CD4-positive, alpha-beta T cell treated with Interleukin-6 at 100 ng/mL for 8 hours (primary cell): ENCODE measurements at places on chromosomes 7 and 10.
A peak's percentile ranks its signal among the peaks of the same experiment; 100 is the strongest.

DNA sequence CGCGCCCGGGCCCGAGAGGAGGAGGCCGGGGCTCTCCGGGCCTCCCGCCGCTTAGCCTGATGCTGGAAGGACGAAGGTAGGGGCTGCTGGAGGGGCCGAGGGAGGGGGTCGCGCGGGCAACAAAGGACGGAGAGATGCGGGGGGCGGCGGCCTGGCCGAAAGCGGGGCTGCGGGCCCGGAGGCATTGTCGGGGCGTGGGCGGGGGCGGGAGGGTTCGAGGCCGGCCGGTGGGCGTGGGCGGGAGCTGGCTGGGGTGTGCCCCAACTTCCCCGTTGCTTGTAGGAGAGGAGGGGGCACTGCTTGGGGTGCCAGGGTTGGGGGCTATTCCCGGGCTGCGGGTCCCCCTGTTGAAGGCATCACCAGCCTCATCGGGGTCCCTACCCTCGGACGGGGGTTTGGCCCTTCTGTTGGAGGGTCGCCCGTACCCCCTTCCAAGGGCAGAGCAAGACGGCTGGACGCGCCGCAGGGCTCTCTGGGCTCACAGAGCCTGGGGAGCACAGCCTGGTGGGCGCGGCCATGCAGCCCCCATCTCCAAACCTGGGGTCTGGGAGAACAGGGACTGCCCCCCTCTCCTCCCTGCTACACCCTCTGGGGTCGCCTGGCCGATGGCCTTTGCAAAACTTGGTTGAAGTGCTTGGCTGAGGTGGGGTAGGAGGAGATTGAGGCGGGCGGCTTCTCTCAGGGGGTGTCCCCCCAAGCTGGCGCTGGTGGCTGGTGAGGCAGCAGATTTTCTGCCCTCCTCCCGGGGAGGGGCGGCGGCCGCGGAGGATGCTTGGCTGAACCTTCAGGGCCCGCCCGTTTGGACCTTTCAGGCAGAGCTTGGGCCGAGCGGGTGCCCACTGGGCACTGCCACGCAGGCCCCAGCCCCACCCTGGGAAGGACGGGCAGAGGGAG is 699 bp downstream of the CLIP2 start:
- no peak for DNase-seq

GRCh38 chr7:42745357-42746059 is 166.4 kb downstream of the C7orf25 start:
- DNase-seq = no peak

- no peak for DNase-seq
Observed at GRCh38 chr10:48468130-48468790, 136.6 kb downstream of the ARHGAP22 start.

DNA sequence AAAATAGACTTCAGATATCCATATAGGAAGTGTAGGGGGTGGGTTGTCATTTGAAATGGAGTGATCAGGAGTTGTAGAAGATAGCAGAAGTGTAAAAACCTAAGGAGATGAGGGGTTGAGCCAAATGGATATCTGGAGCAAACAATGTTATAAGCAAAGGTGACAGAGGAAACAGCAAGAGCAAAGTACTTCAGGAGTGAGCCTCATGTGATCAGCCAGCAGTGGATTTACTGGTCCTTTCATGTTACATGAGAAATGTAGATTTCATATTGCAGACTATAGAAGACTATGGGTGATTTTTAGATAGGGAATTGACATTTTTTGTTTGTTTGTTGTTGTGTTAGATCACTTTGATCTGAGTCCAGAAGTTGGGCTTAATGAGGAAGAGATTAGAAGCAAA is 47.7 kb downstream of the GNAT3 start:
- DNase-seq = no peak

GRCh38 chr7:96188174-96188581 is 133.7 kb downstream of the SLC25A13 start:
- no peak for DNase-seq

DNA sequence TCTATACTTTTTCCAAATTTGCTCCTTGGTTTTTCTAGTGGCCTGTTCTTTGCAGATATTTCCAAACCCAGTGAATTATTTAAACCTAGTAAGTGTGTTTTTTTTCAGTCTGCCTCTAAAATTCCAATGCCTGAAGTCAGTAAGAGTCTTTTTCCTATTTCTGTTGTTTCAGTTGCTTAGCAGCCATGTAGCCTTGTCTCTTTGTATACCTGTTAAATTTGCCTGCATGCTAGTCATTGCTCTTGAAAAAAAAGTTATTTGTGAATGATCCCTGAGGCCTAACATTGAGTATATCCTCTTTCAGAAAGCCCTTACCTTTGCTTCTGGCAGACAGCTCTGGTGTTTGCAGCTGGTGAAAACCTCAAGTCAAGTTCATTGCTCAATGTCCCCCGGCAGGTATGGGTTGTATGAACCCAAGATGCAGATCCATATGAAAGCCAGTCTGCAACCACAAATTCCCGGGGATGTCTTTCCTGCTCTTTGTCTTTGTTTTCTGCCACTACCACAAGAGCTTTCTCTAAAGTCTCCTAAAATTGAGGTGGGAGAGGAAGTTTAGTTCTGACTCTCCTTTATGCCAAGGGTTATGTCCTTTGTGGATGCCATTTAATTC is 35.7 kb downstream of the CH25H start:
- DNase-seq = no peak

GRCh38 chr10:6778992-6779701 is 199.1 kb upstream of the PRKCQ start:
- DNase-seq = no peak

GRCh38 chr10:124447751-124448466 is 1.9 kb downstream of the NKX1-2 start:
- DNase-seq = no peak

DNA sequence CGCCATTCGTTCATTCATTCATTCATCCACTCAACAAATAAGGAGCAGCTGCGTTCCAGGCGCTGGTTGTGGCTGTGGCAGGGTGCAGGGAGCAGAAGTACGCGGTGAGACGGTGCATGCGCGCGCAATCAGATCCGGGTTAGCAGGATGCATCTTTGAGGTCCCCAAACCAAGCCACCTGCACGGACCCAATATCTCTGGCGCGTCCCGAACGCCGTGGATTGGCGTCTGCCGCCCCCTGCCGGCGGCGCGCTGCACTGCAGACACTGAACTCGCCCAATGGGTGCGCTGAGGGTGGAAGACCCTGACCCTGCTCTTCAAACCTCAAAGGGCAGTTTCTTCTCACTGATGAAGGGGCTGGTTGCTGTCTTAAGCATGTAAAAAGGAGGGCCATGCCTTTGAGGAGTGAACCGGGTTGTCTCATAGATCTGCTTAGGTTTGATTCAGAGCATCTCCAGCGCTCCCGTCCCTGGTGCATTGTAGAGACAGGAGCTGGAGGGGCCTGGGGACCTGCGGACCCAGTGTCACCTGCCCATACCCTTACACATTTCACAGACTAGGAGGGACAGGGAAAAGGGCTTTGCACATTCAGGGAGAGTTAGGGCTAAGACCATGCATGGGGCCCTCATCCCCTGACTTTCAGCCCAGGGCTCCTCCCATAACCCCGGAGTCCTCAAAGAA is 102.5 kb downstream of the RAMP3 start:
- DNase-seq = peak; percentile 48

DNA sequence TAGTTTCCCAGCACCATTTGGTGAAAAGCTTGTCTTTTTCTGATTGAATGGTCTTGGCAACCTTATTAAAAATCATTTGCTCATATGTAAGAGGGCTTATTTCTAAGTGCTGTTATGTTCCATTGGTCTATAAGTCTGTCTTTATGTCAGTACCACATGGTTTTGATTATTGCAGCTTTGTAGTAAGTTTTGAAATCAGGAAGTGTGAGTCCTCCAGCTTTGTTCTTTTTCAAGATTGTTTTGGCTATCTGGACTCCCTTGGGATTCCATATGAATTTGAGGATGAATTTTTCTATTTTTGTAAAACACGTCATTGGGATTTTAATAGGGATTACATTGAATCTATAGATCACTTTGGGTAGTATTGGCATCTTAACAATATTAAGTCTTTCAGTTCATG is 5.4 kb downstream of the KIF11 start:
- no peak for DNase-seq

DNA sequence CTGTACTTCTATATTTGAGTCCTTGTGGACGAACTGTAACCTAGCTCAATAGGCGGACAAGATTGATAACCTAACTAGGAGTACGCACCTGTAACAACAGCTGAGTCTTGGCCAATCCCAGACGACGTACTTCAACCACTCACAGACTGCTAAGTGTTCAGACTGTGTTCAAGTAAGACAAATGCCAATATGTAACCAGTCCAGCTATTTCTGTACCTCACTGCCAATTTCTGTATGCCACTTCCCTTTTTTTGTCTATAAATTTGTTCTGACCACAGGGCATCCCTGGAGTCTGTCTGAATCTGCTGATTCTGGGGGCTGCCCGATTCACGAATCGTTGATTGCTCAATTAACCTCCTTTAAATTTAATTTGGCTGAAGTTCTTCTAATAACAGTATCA is 32.2 kb downstream of the HACD1 start:
- DNase-seq = no peak

DNA sequence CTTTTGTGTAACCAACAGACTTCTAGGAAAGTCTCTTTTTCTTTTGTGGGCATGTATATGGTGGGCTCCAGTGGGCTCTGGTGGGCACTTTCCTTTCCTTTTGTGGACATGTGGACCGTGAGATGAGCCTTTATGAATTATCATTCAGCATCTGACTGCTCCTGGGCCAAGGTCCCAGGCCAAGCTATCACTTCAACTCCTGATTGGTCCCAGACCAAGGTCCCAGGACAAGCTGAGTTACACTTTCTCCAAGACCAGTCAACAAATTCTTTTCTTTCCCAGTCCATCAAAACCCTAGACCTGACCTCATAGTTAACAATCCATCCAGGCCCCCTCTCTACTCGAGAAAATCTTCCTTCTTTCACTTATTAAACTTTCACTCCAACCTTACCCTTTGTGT is 1.0 kb downstream of the AKR1C8 start:
- DNase-seq = no peak

DNA sequence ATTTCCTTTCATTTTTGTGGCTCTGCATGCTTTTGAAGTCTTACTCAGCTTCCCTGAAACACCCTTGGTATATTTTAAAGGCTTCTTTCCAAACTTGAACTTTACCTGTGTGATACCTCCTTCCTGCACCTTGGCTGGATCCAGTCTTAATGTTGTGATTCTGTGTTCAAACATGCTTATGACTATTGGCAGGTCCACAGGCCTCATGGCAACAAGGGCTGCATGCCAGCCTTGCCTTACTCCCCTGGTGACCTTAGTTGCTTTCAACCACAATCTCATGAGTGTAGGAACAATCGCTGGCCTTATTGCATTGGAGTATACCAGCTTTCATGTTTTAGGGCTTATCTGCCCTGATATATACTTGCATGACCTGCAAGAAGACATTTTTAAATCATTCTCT is 238.7 kb downstream of the KIF20B start:
- no peak for DNase-seq

- DNase-seq = no peak
Observed at GRCh38 chr7:134651991-134652390, 5.3 kb downstream of the BPGM start.

DNA sequence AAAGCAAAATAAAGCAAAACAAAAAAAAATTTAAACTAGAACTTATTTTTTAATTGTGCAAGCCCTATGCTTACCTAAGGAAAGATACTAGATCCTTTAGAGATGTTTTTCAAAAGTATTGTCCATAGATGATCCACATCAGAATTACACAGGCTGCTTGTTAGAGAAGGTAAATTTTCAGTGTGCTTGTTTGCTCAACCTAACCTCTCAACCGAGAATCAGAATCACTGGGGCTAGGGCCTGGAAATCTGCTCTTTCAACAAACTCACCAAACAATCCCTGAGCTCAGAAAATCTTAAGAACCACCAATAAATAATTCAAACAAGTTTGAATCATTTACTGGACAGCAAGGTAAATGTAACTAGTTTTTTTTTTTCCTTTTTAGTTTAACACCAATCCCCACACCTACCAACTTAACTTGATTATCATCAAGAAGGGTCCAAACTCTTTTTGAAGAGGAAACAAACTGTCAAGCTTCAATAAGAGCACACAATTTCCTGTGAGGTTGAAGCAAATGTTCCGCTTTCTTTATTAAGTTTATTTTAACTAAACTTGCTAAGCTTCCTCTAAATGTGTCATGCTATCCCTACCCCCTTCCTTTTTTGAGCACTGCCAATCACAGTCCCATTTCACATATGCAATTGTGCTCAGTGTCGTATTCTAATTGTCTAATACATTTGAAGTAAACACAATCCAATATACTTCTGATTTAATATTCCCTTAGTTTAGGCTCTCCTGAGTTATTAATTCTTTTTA is 7.4 kb upstream of the TSPAN33 start:
- DNase-seq = peak; percentile 8

- DNase-seq = no peak
Observed at GRCh38 chr7:107799647-107800264, 3.3 kb downstream of the SLC26A3 start.

- no peak for DNase-seq
Observed at GRCh38 chr7:127798023-127798422, 146.0 kb downstream of the SND1 start.

GRCh38 chr10:94489107-94489506 is 56.5 kb upstream of the HELLS start:
- DNase-seq = no peak

DNA sequence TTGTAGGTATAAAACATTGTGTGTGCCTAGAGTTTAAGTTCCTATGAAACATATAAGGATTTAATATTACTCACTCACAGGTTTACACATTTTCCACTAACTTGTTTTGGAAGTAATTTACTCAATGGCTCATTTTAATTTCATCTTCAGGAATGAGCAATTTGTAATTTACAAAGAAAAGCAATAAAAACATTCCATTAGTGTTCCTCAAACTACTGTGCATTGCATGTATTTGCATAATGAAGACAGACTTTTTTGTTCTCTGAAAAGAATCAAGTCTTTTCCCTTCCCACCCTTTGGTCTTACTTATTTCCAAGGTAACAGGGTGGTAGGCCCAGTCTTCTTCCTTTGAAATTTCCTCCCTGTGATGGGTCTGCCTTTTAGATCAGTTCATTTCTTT is 61.2 kb downstream of the EPDR1 start:
- DNase-seq = no peak

DNA sequence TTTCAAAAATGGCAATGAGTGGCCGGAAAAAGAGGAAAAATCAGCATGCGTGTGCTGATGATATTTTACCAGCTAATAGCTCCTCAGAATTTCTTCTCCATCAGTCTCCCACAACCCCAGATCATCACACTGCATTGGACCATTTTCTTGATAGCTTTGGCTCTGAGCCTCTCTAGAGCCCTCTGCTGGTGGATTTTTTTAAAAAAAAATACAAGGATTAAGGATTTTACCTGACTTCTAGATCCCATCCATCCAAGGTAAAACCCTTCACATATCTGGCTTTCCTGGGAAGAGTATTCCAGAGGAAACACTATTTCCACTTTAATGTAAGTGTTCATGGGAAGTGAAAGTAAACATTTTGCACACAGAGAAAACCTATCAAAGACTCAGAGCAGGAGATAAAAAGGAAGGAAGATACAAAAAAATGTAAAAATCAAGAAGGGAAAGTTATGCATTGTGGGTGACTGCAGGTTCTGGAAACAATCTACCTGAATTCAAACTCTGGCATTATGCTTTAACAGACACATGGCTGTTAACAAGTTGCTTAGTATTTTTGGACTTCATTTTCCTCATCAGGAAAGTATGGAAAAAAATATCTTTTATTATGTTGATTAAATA is 380.9 kb downstream of the LRRTM3 start:
- DNase-seq = no peak

- DNase-seq = no peak
Observed at GRCh38 chr7:41584746-41585145, 118.1 kb downstream of the INHBA start.

- no peak for DNase-seq
Observed at GRCh38 chr10:30488316-30488715, 54.3 kb downstream of the MAP3K8 start.

GRCh38 chr10:70557876-70558275 is 44.7 kb downstream of the PRF1 start:
- DNase-seq = no peak

- no peak for DNase-seq
Observed at GRCh38 chr7:107631588-107632491, 28.8 kb upstream of the SLC26A4 start.
